ENCODE measurements at places on chromosomes 13 and 19. TPM values are rescaled to one million over a fixed set of nuclear protein-coding genes. Genes with fewer than 3 reads are reported as not detected.

DNA sequence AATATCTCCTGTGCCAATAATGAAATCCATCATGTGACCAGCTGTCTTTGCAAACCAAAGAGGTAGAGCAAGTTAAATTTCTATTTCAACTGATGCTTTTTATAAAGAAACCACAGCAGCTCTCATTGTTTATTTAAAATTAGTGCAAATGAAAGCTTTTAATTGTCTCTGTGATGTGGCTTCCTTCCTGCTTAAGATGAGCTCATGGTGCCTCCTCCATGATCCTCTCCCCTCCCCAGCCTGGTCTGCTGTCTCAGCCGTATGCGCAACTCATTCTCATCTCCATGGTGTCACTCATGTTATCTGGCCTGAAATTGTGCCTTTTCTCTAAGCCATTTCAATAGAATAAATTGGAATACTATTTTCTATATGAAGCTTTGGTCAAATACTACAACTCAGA is 270.6 kb downstream of the FGF14 start:
- DNase-seq, result no peak

GRCh38 chr13:51396352-51396751 is 56.5 kb downstream of the INTS6 start:
- no peak for DNase-seq

- DNase-seq, result no peak
These were observed 57.2 kb downstream of the CAB39L start for GRCh38 chr13:49386664-49387063.

GRCh38 chr19:663682-664117 is 686 bp upstream of the RNF126 start:
- no peak for DNase-seq

DNA sequence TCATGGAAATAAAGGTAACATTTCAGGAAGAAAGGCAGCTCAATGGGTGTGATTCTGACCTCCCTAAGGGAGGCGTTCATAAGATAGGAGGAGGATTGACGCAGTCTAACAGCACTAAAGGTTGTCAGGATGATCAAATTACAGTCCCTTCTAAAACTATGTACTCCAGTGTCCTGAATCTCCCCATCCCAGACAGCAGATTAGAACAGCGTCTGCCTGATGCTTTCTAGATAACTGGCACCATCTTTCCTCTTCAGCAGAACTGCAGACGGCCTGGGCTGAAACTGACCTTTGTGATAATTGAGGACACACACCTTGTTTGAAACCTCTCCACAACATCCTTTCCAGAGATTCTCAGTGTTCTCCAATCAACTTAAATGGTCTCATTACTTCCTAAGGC is 25.5 kb upstream of the SACS start:
- DNase-seq, result no peak

GRCh38 chr13:43558326-43558725 is 228.4 kb downstream of the ENOX1 start:
- DNase-seq, result no peak

DNA sequence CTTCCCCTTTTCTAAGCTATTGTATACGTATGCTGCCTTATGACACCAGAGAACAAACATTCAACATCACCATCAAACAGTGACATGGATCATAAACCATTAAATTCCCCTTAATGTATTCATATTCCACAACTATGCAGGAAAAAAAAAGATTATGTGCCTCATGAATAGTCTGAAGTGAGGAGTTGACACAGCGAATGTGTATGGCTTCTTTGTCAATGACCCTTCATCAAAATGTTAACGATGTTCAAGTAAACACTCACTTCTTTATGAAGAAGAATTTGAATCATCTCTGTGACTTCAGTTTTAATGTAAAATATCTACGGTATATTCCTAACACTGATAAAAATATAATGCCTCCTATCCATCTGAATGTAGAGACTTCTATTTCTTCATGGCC is 44.6 kb downstream of the SMAD9 start:
- no peak for DNase-seq

DNA sequence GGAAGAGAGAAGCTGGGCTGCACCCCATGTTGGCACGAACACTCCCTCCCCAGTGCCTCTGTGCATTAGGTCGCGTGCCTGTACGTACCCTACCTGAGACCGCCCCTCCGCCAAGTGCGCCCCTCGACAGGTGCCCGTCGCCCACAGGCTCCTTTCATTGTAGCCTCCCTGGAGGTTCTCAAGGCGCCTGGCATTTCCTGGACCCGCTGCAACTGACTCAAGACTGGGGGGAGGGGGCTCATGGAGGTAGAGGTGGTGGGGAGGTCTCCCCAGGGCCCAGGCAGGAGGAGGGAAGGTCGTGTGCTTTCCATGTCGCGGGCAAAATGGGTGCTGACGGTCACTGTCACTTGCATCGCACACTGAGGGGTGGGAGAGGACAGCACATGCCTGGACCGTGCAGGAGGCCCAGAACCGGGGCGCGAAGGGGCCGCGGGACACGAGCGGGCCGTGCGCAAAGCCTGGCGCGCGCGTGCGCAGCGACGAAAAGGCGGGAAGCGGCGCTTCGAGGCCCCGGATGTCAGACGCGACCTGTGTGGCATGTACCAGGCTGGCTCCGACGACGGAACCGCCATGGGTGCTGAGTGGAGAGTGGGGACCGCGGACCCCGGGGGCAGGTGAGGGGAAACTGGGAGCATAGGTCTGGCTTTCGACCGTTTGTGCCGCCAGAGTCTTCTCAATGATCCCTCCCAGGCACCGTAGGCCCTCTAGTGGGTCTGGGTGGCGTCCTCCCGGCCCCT is 16.5 kb downstream of the NFIX start:
- no peak for DNase-seq

DNA sequence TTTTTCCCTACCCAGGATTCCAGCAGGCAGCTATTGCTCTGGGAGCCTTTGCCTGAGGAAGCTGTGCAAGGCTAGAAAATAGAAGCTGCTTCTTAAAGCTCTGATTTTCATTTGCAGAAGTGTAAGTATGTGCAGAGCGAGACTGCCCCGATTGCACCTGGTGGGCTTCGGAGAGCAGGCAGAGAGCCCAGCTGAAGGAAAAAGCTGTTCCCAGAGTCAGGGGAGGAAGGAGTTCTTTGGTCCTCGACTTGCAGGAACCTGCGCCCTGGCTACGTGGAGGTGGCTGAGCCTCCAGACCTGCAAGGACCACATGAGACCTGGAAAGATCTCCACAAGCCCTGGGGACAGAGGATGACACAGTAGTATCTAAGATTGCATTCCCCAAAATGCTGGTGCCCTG is 235.0 kb upstream of the ARGLU1 start:
- DNase-seq, result no peak

- DNase-seq, result no peak
These were observed 7.0 kb downstream of the LPAR6 start for GRCh38 chr13:48405875-48406274.

- no peak for DNase-seq
These were observed 14.4 kb downstream of the BCAM start for GRCh38 chr19:44823373-44823698.

- DNase-seq, result no peak
These were observed 1.8 kb downstream of the ZFR2 start for GRCh38 chr19:3866910-3867638.

DNA sequence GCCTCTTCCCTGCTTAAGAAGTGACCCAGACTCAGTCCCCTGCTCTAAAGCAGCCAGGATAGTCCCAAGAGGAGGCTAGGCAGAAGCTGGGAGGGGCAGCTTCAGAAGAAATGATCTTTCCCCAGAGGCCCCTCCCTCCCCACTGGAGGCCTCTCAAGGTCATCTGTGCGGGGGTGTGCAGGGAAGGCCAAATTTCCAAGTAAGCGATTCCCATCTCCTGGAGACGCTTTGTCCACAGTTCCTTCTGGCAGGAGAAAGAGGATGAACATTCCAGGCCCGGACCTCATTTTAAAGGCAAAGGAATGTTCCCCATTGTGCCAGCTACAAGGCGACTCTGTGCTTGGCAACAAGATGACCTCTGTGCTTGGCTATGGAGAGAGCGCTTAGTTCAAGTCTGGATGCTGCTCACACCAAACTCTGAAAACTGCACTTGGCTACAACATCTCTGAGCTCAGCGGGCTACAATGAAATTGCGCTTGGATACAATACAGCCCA is 23.5 kb downstream of the COL5A3 start:
- DNase-seq, result no peak

GRCh38 chr19:12801466-12802266 is at the start of the genes PRDX2 and THSD8:
PRDX2 (minus strand) TSS chr19:12801800; CDS start chr19:12801261, 539 bp downstream.
THSD8 (plus strand) TSS chr19:12802069; CDS start chr19:12802072, 3 bp downstream.
- DNase-seq, result no peak

- DNase-seq, result no peak
These were observed 753.3 kb downstream of the OLFM4 start for GRCh38 chr13:53781941-53782340.

DNA sequence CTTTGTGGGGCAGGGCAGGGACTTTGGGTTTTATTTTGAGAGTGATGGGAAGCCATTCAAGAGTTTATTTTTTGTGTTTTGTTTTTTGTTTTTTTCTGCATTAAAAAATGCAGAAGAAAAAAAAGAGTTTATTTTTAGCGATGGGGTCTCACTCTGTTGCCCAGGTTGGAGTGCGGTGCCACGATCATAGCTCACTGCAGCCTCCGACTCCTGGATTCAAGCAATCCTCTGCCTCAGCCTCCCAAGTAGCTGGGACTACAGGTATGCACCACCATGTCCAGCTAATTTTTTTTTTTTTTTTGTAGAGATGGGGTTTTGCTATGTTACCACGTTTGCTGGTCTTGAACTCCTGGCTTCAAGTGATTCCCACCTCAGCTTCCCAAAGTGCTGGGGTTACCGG is 12.5 kb upstream of the CA11 start:
- DNase-seq, result no peak

DNA sequence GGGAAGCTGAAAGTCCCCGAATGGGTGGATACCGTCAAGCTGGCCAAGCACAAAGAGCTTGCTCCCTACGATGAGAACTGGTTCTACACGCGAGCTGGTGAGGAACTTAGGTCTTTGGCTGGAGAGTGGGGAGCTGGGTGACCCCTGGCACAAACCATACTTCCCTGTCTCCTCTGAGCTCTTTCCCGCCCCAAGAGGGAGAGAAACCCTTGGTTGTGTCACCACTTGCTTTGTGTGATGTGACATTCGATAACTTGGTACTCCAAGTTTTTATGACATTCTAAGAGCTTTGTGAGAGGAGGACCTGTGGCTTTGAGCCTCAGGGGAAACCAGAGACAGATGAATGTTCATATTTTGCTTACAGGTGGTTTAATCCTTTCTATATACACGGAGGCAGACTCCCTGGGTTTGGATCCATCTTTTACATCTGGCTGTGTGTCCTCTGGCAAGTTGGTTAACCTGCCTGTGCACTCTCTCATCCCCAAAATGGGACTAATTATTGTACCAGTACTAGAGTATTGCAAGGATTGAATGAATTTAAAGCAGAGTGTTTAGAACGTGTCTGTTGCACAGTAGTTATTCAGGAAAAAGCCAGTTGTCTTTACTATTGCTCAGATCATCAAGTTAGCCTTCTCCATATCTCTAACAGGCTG is 1.2 kb downstream of the RPS19 start:
- no peak for DNase-seq

DNA sequence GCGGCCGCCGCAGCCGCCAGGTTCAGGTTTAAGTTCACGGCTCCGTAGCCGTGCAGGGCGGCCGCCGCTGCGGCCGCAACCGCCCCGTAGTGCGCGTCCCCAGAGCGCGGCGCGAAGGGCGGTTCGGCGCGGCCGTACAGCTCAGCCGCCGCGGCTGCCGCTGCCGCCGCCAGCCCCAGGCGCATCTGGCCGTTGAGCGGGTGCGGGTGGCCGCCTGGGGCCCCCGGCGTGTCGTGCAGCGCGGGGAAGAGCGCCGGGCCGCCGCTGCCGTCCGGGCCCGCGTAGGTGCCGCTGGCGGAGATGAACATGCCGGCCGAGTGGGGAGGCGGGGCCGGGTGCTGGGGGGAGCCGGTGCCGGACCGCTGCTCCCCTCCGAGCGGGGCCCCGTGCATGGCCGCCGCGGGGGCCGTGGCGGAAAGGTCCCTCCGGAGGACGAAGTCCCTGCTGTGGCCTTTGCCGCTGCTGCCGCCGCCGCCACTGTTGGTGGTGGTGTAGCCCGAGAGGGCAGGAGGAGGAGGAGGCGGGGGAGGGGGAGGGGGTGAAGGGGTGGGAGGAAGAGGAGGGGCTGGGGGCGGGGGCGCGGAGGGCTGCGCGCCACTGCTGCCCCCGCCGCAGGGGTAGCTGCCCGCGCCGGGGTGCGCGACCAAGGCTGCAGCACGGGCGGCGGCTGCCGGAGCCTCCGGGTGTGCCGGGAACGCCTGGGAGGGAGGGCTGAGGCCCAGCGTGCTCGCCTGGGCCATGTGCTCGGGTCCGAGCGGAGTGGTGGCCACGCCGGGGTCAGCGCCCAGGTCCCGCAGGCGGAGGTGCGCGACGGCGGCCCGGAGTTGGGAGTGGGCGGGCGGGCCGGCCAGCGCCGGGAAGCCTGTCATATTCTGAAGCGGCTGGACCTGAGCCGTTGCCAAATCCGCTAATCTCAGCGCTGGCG is 654 bp downstream of the ZIC5 start:
- no peak for DNase-seq

DNA sequence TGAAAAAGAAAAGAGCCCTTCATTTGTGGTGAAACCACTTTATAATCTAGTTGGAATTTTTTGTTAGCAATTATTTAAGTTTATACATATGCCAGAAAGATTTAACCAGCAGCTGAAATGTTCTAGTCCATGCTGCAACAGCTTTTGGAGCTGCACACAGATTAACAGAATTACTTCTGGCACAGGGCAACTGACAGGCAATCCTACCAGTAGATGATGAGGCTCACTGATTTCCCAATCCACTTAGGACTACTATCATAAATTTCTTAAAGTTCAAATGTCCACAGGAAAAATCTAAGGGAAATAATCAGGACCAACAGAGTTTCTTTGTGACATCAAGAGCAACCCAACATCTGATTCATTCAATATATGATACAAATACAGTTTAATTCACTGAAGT is 78.8 kb downstream of the CRYL1 start:
- no peak for DNase-seq

DNA sequence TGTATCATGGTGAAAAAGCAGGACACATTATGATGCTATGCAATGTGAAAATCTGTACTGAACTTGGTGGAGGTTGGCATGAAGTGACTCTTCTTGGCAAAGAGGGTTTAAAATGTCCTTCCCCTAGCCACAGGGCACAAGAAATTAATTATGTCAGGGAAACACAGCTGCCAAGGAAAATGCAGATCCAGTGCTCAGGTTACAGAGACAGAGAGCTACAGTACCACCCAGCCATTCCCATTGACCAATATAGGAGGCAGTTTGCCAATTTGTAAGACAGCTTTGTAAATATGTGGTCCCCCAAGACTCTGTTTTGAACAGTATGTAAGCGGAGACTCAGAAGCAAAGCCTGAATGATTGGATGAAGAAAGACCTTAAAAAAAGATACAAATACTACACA is 69.4 kb upstream of the KLF12 start:
- DNase-seq, result no peak

GRCh38 chr13:37868691-37869505 is 674 bp downstream of the TRPC4 start:
- peak; percentile 27 for DNase-seq

LIM2 gene
- 0.70 TPM for polyA plus RNA-seq

PLIN5 gene
- 1.9 TPM for polyA plus RNA-seq

GSX1 gene
- not detected for polyA plus RNA-seq

RNF225 gene
- not detected for polyA plus RNA-seq

DAND5 gene
- polyA plus RNA-seq, result not detected

TGDS gene
- 22.0 TPM for polyA plus RNA-seq

ZNF417 gene
- 25.2 TPM for polyA plus RNA-seq

GPR32 gene
- not detected for polyA plus RNA-seq

Data from left renal pelvis (tissue), 4 donors.